ENCODE measurements at places on chromosomes 6 and 20.

DNA sequence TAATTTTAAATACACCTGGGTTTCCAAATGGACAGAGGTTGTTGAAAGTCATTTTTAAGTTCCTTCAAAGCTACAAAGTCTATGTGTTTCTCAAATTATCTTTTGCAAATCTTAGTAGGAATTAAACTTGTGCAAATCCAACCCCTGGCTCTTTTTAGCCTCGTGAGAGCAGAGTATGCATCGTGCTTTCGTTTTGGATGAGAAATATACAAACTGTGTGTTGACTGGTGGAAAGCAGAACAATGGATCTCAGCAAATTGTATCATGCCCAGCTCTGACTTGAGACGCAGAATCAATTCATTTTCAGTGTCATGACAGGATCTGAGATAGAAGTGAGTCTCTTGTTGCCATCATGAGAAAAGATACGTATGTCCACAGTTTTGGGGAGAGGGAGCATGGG is 542.4 kb upstream of the FLRT3 start:
- no peak for DNase-seq

- DNase-seq = peak; percentile 31
Measured at GRCh38 chr6:16331384-16332174, 93.2 kb downstream of the GMPR start.

- DNase-seq = no peak
Measured at GRCh38 chr6:110054664-110055386, 76.7 kb downstream of the GPR6 start.

DNA sequence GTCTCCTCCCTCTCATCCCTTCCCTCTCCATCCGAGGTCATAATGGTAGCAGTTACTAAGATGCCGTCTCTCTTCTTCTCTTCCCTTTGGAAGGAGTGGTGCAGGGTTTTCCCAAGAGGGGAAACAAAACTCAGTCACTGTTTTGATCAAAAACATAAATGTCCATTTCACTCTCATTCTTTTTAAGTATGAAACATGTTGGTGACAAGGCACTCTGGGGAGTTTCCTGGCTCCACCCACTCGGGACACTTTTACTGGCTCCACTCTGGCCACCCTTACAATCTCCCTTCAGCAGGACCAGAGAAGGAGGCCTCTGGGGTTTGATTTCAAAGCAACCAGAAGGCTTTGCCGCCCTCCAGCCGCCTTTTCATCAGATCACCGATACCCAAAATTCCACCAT is 57.0 kb downstream of the FGD2 start:
- no peak for DNase-seq

- no peak for DNase-seq
Measured at GRCh38 chr6:12622566-12622965, 94.0 kb upstream of the PHACTR1 start.

GRCh38 chr6:128131566-128131965 is 230.7 kb upstream of the THEMIS start:
- no peak for DNase-seq

DNA sequence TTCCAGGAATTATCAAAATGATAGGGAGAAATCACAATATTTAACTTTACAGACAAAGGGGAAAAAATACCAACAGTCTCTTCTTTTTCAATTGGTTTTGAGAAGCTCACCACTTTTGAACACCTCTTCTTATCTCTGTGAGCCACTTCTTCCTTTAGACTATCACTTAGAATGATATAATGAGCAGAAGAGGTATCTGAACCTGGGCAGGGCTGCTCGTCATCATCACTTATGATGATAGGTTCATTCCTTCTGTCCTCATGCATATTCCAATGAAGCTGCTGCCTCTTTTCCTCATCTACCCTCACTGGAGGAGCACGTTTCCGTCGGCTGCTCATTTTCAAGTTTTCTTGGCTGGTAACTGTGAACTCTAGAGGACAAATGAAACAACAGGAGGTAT is 9.2 kb downstream of the SHPRH start:
- no peak for DNase-seq

DNA sequence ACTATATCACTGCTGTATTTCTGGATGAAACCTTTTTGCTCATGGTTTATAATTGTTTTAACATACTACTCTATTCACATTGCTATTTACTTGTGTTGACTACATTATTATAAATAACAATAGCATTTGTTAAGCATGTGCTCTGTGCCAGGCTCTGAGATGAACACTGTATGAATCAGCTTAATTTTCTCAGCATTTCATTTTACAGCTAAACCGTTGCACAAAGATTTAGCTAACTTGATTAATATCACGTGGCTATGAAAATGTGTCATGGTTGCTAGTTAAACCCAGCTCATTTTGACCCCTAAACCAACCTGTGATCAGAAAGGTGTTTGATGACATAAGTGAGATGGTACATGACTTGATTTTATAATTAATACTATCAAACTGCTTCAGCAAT is 77.5 kb downstream of the NCOA7 start:
- DNase-seq = no peak

DNA sequence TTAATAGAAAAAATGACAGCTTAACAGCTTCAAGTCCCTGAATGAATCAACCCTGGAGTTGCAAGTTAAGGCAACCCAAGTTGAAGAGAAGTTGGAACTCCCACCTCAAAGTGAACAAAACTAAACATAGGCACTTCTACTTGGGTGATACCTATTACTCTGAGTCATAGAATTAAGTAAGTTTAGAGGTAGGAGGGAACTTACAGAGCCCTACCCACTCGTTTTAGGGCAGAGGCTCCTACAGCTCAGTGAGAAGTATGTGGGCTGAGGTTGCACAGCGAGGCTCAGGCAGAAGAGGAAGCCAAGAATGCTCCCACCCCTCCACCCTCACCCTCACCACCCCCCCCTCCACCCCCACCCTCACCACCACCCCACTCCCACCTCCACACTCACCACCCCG is 42.2 kb downstream of the NFATC2 start:
- no peak for DNase-seq

DNA sequence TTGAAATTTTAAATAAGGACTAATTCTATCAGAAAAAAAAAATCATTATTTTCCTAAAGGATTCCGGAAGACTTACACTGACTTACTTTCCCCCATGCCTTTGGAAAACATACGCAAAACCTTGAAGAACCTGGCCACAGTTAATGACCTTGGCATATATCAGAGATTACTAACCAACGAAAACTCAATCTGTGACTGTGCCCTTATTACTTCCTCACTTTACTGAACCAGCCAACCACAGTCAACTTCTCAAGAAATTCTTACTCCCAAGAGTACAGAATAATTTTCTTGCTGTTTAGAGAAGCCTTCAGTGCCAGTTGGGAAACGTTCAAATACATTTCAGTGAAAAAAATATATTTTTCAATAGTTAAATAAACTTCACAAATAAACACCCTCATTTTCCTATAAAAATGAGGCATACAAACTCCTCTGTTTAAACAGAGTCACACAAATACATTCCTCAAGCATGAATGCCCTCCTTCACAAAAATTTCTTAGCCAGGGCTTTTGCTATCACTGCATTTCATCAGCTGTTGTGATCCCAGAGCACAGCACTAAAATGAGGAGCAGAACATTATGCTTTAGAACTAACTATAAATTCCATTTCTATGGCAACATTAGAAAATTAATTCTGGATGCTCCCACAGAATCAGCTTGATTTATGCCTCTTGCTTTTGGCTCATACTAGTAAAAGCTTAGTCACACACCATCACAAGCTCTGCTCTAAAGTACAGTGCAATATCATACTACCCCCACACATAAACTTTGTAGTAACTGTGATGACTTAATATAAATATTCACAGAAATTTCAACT is 117.6 kb downstream of the DST start:
- DNase-seq = no peak

DNA sequence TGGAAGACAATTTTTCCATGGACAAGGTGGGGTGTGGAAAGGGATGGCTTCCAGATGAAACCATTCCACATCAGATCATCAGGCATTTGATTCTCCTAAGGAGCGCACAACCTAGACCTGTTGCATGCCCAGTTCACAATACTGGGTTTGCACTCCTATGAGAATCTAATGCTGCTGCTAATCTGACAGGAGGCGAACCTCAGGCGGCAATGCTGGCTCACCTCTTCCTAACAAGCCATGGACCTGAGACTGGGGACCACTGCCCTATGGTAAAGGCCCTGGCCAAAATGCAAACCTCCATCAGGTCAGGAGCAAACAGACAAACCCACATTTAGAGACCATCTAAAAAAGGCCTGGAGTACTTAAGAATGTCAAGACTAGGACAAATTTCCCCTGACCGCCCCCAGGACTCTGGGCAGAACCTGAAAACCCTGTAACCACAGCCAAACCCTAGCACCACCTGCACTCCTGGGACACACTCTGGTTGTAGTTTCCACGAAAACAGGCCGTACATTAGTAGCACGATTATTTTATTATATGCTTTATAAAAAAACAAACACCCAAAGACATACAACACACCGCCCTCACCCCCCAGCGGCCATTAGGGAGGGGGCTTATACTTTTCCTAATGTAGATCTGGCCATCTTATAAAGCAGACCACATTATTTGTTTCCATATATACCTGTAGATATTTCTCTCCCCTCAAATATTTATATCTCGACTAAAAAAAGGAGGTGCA is 27.3 kb downstream of the SNX5 start:
- no peak for DNase-seq

- DNase-seq = no peak
Measured at GRCh38 chr20:59004763-59005522, 2.1 kb downstream of the CTSZ start.

DNA sequence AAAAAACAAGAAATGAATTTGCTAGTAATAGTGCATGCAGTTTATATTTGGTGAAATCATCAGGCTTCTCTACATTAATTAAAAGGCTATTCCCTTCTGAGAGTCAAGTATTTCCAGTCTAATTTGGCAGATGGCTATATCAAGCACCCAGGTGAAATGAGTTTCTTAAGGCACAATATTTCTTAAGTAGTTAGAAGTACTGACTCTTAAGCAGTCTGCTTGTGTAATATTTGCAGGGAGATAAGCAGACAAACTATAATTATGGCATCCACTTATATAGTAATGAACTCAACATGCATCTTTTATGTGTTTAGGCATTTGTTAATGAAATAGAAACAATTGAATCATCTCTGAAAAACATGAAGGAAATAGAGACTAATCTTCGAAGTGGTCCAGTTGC is 189.2 kb downstream of the UTRN start:
- no peak for DNase-seq

GRCh38 chr6:168968228-168968627 is 285.4 kb downstream of the THBS2 start:
- DNase-seq = no peak

DNA sequence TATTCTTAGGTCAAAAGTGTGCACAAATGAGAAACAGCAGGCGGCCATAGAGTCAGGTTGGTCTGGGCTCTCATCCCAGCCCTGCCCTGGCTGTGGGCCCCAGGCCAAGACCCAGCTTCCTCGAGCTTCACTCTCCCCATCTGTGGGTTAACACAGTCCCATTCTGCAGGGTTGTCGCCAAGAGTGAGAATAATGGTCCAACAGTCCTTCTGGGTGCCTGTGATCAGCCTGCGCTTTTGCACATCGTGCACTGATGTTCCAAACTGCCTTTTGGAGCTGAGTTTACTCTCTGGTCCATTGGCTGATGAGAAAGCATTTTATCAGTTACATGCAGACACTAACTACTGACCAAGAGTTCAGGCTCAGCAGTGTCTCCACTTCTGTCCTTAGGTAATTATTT is 82.6 kb downstream of the INSM1 start:
- DNase-seq = peak; percentile 67

- DNase-seq = no peak
Measured at GRCh38 chr6:17879184-17879583, 108.3 kb downstream of the KIF13A start.

GRCh38 chr20:60008130-60008808 is 50.0 kb downstream of the CDH26 start:
- DNase-seq = no peak

GRCh38 chr6:139254196-139254595 is 37.6 kb downstream of the TXLNB start:
- DNase-seq = no peak

- DNase-seq = no peak
Measured at GRCh38 chr6:40398034-40398691, 189.0 kb downstream of the LRFN2 start.

GRCh38 chr20:63434599-63435378 is 37.7 kb downstream of the KCNQ2 start:
- DNase-seq = no peak

GRCh38 chr6:138383776-138384175 is 6.1 kb downstream of the SMIM28 start:
- no peak for DNase-seq

DNA sequence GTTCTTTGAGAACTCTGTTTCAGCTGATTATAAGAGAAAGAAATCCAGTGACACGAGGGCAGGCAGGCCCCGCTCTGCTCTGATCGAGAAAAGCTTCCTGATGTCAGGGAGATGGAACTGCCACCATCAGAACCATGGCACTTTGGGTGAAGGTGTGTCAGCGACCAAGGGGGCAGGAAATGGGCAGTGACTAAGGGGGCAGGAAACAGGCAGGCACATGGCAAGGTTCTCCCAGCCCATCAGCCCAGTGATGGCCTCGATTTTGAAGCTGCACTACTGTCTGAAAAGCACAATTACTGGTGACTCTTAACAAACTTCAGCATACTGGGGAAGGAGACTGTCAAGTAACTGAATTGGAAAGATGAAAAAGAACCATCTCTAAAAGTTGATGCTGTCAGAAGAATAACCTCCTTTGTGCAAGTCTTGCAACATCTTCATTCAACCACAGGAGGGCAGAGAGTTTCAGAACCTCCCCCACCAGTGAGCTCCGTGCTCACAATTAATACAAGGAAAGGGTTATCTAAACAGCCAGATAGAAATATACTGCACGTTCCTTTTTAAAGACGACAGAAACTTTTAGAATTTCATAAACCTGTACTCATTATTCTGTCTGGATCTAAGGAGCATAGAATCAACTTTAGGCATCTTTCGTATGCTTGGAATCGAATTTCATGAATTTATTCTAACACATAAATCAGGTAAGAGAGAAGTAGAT is 39.1 kb downstream of the TMX4 start:
- DNase-seq = no peak

GRCh38 chr6:23445157-23445710 is 680.8 kb upstream of the NRSN1 start:
- DNase-seq = no peak

DNA sequence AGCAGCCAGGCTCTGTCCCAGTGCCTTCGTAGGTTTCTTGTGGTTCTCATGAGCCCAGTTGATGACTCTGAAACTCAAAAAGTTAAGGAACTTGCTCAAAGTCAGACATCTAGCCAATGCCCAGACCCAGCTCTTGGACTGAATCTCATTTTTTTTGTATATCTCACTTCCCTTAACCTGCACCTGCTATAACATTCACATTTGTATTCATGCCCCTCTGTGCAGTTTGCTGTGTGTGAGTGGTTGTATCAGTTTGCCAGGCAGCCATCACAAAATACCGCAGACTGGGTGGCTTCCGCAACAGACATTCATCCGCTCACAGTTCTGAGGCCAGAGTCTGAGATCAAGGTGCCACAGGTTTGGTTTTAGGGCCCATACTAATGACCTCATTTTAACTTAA is 49.9 kb downstream of the IPCEF1 start:
- no peak for DNase-seq

GRCh38 chr20:43914311-43915210 is at the start of gene TOX2:
TSS of gene TOX2 (plus strand) at chr20:43914852. CDS start at chr20:43914892, 40 bp downstream.
- no peak for DNase-seq

All from NCI-H2081 treated with DMSO at 0.1 percent for 48 hours (cell line).